Endodermal cell (in vitro differentiated cells): ENCODE measurements at places on chromosomes 7 and 10.

DNA sequence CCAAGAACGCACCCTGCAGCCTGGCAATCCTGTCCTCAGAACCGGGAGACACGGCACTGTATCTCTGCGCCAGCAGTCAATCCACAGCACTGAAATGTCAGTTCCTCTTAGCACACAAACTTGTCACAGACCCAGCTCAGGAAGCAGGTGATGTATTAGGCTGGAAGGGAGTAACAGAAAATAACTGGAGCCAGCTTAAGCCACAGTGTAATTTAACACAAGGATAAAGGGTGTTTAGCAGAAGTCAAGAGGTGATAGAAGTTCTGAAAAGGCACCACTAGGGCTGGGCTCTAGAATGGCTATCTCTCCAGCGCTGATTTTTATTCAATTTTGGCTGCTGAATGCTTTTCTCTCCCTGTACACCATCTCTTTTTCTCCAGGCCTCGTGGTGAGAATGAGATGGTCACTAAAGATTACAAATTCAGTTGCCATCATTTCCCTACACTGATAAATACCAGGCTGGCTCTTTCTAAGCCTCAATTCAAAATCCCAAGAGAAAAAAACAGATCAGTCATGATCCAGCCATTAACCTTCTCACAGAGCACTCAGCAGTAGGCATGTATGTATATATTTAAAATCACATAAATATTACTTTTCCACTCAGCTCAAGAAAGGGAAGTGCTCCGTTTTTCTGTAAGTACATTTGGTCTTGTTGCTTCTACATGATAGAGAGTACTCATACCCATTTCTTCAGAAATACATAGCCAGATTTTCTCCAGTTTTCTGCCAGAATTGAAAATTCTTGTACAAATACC, 102.7 kb upstream of the PRSS1 start:
- H3K27ac ChIP-seq = no peak overlapping the region
- no peak overlapping the region for H3K4me3 ChIP-seq
- DNase-seq = no peak
- peaks cover 11% of the 10 kb centered on the region for H3K27me3 ChIP-seq
- peaks cover 3% of the 10 kb centered on the region for H3K4me1 ChIP-seq
- H3K36me3 ChIP-seq = no peaks in the 10 kb centered on the region

- no peaks in the 10 kb centered on the region for H3K27me3 ChIP-seq
- H3K4me1 ChIP-seq = no peaks in the 10 kb centered on the region
- no peak for DNase-seq
- H3K27ac ChIP-seq = no peak overlapping the region
- H3K4me3 ChIP-seq = no peak overlapping the region
Observed at GRCh38 chr7:18540396-18540795, 44.8 kb downstream of the HDAC9 start.

DNA sequence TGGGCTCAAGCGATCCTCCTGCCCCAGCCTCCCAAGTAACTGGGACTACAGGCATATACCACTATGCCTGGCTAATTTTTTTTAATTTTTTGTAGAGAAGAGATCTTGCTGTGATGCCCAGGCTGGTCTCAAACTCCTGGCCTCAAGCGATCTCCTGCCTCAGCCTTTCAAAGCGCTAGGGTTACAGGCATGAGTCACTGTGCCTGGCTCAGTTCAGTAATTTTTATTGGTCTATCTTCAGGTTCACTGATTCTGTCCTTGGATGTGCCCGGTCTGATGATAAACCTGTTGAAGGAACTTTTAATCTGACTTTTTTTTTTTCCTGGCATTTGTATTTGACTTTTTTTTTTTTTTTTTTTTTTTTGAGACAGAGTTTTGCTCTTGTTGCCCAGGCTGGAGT, 40.1 kb upstream of the STRIP2 start:
- H3K4me3 ChIP-seq = no peak overlapping the region
- H3K27ac ChIP-seq = no peak overlapping the region
- H3K36me3 ChIP-seq = no peaks in the 10 kb centered on the region
- DNase-seq = no peak

DNA sequence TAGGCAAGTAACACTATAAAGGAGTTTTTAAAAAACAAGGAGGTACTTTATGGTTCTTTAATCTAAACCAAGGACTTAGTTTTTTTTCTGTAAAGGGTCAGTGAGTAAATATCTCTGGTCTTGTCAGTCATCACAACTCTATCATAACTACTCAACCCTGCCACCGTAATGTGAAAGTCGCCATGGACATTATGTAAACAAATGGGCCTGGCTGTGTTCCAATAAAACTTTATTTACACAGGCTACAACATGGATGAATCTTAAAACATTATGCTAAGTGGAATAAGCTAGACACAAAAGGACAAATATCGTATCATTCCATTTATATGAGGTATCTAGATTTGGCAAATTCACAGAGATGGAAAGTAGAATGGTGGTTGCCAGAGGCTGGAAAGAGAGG, 60.8 kb upstream of the SP4 start:
- no peak for DNase-seq
- no peaks in the 10 kb centered on the region for H3K27me3 ChIP-seq
- no peaks in the 10 kb centered on the region for H3K36me3 ChIP-seq
- no peak overlapping the region for H3K4me3 ChIP-seq
